ENCODE measurements at places on chromosomes 11 and 22. TPM values are rescaled to one million over a fixed set of nuclear protein-coding genes. Genes with fewer than 3 reads are reported as not detected.

SHISAL1 gene
- total RNA-seq = not detected

GAB4 gene
- not detected for total RNA-seq

OR2AT4 gene
- total RNA-seq = not detected

DMC1 gene
- not detected for total RNA-seq

SAA4 gene
- total RNA-seq = not detected

PGA3 gene
- not detected for total RNA-seq

P2RX6 gene
- 11.3 TPM for total RNA-seq

SAA1 gene
- not detected for total RNA-seq

ZFPL1 gene
- 19.2 TPM for total RNA-seq

KRTAP5-10 gene
- not detected for total RNA-seq

CHADL gene
- total RNA-seq = 2.9 TPM

- peak; percentile 11 for DNase-seq
Measured at GRCh38 chr11:40885250-40885954, 574.0 kb downstream of the LRRC4C start.

GRCh38 chr11:98455500-98456307 lies 565.0 kb upstream of the CNTN5 start:
- DNase-seq = no peak

- peak; percentile 10 for DNase-seq
Measured at GRCh38 chr11:72338741-72339140, 94.8 kb upstream of the PHOX2A start.

DNA sequence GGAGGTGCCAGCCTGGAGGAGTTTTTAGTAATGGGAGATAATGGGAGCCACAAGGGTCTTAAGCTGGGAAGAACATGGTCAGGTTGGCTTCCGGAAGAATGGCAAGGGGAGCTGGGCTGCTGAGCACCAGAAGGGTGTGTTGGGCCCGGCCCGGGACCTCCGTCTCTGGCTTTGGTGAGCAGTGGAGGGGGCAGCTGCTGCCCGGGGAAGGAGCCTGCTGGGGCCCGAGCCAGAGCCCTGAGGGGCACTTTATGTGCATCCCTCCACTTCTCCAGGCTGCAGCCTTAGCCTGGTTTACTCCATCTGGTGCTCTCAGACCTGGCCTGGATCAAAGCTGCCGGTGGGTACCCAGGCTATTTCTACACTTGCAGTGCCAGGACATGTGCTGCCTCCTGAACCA lies 8.7 kb upstream of the NPAS4 start:
- DNase-seq = no peak

- DNase-seq = peak; percentile 75
Measured at GRCh38 chr11:36672815-36673450, 74.9 kb upstream of the RAG2 start.

DNA sequence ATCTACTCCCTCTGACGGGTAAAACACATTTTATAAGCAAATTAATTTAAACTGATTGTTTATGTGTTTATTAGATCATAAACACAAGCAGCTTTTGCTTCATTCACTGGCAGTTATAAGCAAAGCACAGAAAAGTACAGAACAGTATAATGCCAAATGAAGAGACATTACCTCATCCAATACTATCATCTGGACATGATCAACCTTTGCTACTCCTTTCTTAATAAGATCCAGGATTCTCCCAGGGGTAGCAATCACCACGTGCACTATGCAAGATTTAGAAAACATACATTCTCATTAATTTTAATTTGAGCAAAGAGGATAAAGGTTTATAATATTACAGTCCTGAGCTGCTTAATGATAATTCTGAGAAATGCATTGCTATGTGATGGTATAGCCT lies 27.9 kb downstream of the DDX6 start:
- DNase-seq = no peak

DNA sequence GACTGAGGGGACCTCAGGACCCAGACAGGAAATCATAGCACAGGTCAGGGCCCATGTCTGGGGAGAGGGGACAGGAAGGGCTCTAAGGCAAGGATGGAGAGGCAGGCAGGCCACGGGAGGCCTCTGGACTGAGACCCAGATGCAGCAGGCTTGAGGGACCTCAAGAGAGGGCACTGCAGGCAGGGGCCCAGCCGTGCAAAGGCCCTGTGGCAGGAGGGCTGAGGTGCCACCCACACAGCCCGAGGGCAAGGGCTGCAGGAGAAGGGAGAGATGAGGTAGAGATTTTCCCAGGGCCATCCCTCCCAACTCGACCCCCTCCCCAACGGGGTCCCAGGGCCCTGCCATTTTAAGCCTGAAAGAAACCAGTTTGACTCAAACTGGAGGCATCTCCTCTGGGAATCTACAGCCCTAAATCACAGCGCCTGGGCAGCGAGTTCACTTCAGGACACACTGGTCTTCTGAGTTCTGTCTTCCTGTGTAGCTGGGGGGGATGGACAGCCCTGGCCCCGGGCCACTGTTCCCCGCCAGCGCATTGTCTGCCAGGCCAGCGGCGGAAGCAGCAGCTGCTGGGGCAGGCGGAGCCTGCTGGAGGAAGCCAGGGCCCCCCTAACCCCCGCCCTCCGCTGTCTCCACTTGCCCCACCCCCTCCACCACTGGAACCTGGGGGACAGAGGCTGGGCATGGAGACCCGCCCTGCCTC lies 20.3 kb upstream of the WNT7B start:
- peak; percentile 96 for DNase-seq

DNA sequence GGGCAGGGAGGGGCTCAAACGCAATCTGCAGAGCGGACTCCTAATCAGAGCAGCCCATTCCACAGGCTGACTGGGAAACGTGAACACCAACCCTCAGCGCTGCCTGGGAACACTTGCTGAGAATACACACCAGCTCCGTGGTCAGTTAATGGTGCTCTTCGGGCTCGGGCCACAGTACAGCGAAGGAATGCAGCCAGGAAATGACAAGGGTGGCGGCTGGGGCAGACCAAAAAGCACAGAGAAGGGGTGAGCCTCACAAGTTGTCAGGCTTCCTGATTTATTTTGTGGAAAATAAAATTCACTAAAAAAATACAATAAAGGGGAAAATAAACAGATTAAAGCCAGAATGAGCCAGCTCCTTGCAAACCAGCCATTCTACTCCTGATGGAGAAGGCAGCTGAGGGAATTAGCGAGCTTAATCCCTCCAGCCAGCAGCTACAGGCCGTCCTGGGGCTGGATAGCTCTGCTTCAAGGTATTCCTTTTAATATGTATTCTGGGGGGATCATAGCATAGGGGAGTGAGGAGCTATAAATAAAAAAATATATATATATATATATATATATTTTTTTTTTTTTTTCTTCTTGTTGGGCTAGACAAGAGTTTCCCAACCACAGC lies 165.5 kb upstream of the NTM start:
- DNase-seq = no peak

GRCh38 chr11:76700177-76701100 lies 29.9 kb upstream of the LRRC32 start:
- DNase-seq = peak; percentile 66

DNA sequence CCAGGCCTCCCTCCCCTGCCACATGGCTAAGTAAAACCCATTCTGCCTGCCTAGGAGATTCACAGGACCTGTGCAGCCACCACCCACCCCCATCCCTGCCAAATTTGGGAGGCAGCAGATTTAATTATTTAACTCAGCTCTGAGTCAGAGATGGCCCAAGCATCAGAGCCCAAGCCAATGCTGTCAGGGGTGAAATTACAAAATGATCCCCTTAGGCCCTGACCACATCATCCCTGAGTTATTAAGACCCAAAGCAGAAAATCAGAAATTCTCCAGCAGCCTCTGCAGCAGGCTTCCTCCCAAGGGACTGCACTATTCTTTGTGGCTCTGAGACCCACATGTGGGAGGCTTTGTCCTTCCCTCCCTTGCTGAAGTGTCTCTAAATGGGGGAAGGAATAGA lies 52.8 kb upstream of the RRAS2 start:
- DNase-seq = peak; percentile 83

DNA sequence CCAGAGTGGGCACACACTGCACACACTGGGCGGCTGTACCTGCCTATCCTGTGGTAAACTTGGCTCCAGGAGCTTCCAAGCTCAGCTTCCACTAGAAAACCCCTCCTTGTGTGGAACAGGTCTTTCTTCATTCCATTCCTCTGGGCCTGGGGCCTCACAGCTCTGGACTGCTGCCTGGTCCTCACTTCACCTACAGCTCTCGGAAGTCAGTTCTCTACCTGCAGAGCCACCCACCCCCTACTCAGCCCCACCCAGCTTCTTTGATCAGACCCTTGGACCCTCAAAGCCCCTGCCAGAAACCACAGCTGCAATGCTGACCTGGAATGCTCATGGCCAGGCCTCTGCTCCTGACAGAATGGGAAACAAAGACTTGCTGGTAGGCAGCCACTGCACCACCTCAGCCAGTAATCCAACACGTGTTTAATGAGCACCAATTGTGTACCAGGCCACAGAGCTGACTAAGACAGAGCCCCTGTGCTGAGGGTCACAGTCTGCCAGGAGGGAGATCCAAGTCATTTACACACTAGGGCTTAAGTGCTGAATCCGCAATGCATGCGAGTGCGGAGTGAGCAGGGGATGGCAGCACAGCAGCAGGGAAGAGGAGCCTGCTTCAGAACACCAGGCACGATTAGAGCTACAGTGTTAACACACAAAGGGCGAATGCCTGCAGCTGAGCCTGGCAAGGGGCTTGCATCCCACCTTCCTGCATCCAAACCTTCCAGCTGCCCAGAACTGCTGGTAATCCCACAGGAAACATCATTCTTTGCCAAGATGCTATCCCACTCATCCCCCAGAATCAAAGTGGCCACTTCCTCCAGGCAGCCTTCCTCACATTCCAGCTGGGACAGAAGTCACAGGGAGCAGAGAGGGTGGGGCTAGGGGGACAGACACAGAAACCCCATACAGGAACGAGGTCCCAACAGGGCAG lies 4.6 kb downstream of the GNB1L start:
- DNase-seq = no peak

GRCh38 chr11:68115285-68115684 lies 5.9 kb downstream of the CHKA start:
- no peak for DNase-seq

DNA sequence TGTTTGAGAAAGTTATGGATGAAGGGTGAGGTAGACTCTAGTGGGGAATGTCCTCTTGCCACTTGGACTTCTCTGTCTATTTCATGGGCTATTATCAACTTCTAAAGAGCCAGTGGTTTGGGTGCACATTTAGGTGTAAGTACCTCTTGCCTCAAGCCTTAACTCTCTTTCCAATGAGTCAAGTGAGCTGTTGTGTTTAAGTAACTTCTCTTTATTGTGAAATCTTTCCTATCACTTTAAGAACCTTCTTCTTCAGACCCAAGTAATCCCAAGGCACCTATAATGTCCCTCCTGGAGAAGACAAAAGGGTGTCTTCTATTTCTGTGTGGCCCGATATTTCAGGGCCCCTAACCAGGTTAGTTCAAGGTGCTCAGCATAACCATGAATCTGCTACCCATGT lies 90.5 kb upstream of the VPREB1 start:
- no peak for DNase-seq

- no peak for DNase-seq
Measured at GRCh38 chr11:61587951-61588727, 7.3 kb upstream of the SYT7 start.

DNA sequence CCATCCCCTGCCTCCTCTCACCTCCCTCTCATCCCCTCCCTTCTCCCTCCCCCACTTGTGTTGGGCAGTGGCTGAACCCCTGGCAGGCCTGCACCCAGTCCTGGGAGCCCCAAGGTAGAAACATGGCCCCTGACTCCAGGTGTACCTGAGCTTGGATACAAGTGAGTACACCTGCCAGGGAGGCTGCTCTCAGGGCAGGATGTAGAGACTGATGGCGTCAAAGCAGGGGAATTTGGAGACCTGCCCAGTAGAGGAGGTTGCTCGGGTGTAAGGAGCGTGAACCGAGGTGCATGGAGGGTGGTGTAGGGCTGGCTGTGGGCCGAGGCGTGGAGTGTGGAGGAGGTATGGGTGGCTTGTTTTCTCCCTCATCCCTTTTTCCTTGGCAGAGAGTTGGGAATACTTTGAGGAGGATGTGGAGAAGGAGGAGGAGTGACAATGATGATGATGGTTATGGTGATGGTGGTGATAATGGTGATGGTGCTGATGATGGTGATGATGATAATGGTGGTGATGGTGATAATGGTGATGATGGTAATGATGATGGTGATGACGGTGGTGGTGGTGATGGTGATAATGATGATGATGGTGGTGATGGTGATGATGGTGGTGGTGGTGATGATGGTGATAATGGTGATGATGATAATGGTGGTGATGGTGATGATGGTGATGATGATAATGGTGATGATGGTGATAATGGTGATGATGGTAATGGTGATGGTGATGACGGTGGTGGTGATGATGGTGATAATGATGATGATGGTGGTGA lies 12.3 kb downstream of the MRGPRG start:
- DNase-seq = no peak

DNA sequence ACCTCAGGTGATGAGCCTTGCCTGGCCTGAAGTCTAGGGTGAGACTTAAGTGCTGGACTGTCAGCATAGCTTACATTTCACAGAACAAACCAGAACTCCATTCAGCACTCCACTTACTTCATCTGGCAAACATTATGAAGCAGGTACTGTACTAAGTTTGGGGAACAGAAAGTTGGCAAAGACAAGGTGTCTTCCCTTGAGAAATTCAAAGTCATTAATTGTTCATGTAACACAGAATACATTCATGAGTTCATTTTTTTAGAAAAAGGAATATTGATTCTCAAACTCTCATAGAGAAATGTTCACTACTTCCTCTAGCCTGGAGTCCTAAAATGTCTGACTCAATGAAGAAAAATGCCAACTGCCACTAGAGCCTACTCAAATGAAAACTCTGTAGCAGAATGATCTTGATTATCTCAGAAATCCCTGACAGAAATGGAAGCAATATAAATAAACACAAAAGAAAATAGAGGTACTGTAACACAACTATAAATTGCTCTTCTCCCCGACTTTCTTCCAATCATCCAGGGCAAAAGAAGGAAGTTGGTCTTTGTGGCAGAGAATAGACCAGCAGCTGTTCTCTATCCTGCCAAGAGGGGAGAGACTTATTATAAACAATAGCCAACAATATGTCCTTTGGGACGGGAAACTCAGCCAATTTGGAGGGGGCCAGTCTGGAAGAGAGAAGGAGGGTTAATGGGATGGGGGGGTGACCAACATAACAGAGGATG lies 129.2 kb upstream of the MTMR2 start:
- peak; percentile 59 for DNase-seq

DNA sequence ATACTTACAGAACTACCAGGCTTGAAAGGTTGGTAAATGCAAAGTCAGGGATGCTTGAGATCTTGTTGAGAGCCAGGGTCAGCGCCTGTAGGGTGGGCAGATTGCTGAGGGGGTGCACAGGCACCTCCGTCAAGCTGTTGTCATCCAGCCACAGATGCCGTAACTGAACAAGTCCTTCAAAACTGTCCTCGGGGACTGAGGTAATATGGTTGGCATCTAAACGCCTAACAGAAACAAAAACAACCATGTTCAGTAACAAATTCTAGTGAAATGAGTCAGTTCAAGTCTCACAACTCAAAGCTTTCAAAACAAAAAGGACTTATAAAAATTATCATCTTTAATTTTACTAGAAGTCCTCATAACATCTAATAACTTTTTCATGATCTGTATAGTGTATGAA lies 22.2 kb upstream of the CCDC34 start:
- DNase-seq = peak; percentile 20

- DNase-seq = no peak
Measured at GRCh38 chr11:74330075-74330858, 18.8 kb upstream of the P4HA3 start.

GRCh38 chr11:1449490-1450243 lies 36.9 kb downstream of the MOB2 start:
- DNase-seq = no peak
